ENCODE measurements at places on chromosomes 5 and 9.

GRCh38 chr9:90446200-90446948, 196.2 kb downstream of the DIRAS2 start:
- no peak for ATAC-seq

GRCh38 chr9:32326146-32326545, 58.3 kb upstream of the ACO1 start:
- no peak for ATAC-seq

GRCh38 chr5:173200356-173200755, 34.6 kb downstream of the NKX2-5 start:
- ATAC-seq, result no peak

- no peak for ATAC-seq
Observed at GRCh38 chr5:32182463-32183063, 8.4 kb upstream of the GOLPH3 start.

DNA sequence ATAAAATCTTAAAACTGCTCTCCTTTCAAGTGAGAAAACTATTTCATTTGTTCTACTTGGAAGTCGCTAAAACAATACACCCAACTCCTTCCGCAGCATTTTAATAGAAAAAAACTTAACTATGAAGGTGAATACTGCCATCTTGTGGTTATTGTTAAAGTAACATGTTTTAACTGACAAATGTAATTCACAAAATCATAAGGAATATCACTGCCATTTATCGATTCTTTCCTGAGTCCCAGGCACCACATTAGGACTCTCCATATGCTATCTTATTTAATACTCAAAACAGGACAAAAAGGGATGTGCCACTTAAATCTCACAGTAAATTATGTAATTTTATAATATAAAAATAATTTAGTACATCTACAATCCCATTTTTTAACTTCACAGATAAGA, 130.5 kb upstream of the ITGA1 start:
- ATAC-seq, result no peak

DNA sequence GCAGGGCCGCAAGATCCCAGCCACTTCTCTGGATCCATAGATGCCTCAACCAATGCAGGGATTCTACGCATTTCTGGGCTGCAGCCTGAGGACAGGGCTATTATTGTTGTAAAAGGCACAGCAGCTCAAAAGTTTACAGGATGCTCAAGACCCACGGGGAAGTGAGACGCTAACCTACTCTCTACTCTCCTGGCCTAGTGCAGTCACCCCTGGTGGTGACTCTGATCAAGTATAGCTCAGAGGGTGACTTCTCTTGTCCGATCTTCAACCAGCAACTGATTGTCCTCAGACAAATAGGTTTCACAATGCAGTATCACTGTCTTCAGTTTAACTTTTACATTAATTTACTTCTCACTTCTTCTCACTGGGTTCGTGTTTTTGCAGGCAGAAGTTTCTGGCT, 34.3 kb upstream of the ZNF354B start:
- ATAC-seq, result no peak

DNA sequence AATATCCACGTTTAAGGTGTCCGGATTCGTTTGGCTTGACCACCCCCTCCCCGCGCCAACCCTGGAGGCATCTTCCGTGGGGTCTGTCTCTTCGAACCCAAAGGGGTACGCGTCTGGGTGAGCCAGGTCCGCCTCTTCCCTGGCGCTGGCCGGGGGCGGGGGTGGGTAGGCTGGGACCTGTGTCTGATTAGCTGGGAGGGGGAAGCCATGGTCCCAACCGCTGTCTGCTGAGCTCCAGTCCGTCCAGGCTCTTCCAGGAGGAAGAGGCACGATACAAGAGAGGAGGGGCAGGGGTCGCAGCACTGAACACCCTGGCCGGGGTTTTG, at the start of gene LVRN:
TSS of gene LVRN (plus strand) at position 237 of the 326 bp plus-strand sequence. CDS start 143 bp downstream, outside the sequence.
- ATAC-seq, result no peak

- no peak for ATAC-seq
Observed at GRCh38 chr5:83577036-83577636, 105.6 kb downstream of the VCAN start.

- ATAC-seq, result no peak
Observed at GRCh38 chr5:7941692-7942091, 72.7 kb downstream of the MTRR start.

- peak; percentile 73 for ATAC-seq
Observed at GRCh38 chr5:180723936-180724335, 15.9 kb downstream of the OR2Y1 start.

- no peak for ATAC-seq
Observed at GRCh38 chr5:33712664-33713063, 179.1 kb downstream of the ADAMTS12 start.

- no peak for ATAC-seq
Observed at GRCh38 chr9:124013309-124014210, 2.0 kb downstream of the LHX2 start.
